ENCODE measurements at places on chromosomes 6 and 20. TPM values are rescaled to one million over a fixed set of nuclear protein-coding genes. Genes with fewer than 3 reads are reported as not detected.
A peak's percentile ranks its signal among the peaks of the same experiment; 100 is the strongest.

GRCh38 chr6:37731888-37732287 lies 34.2 kb upstream of the MDGA1 start:
- DNase-seq = peak; percentile 51

DNA sequence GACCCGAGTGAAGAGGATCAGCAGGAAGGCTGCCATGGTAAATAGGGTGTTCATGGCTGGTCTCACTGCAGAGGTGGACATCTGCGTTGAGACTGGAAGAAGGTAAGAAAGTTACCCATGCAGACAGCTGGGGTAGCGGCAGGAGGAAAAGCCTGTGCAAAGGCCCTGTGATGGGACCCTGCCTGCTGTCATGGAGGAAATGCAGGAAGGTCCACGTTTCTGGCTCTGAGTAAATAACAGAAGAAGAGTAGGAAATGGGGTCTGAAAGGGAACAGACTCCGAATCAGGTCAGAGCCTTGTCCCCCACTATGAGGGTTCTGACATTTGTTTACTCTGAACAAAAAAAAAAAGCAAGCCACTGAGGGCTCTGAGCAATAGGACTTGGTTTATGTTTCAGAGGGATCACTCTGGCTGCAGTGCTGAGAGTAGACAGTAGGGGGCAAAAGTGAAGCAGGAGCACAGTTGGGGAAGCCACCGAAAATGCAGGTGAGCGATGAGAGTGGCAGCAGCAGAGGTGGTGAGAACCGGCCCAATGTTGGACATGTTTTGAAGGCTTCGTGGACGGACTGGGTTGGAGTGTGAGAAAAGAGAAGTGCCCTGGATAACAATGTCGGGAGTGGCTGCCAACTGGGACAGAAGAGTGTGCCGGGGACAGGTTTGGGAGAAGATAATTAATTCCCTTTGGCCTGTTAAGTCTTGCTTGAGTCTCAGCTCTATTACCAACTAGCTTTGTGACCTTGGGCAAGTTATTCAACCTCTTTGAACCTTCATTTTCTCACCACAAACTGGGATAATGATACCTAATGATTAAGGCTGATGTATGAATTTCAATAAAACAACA lies 57.9 kb upstream of the MAP7 start:
- peak; percentile 70 for DNase-seq

GRCh38 chr6:45001663-45002062 lies 326.5 kb upstream of the RUNX2 start:
- DNase-seq = no peak

The WASF1 gene
- total RNA-seq = 6.1 TPM

- DNase-seq = no peak
Measured at GRCh38 chr6:100426744-100427338, 37.9 kb downstream of the SIM1 start.

The NKAIN2 gene
- not detected for total RNA-seq

GRCh38 chr6:62283796-62284411 lies 2.1 kb downstream of the KHDRBS2 start:
- DNase-seq = no peak

The COL11A2 gene
- 1.1 TPM for total RNA-seq

GRCh38 chr20:34522969-34523871 lies 7.0 kb downstream of the DYNLRB1 start:
- DNase-seq = peak; percentile 46

GRCh38 chr6:210104-210456 lies 82.2 kb upstream of the DUSP22 start:
- DNase-seq = no peak

DNA sequence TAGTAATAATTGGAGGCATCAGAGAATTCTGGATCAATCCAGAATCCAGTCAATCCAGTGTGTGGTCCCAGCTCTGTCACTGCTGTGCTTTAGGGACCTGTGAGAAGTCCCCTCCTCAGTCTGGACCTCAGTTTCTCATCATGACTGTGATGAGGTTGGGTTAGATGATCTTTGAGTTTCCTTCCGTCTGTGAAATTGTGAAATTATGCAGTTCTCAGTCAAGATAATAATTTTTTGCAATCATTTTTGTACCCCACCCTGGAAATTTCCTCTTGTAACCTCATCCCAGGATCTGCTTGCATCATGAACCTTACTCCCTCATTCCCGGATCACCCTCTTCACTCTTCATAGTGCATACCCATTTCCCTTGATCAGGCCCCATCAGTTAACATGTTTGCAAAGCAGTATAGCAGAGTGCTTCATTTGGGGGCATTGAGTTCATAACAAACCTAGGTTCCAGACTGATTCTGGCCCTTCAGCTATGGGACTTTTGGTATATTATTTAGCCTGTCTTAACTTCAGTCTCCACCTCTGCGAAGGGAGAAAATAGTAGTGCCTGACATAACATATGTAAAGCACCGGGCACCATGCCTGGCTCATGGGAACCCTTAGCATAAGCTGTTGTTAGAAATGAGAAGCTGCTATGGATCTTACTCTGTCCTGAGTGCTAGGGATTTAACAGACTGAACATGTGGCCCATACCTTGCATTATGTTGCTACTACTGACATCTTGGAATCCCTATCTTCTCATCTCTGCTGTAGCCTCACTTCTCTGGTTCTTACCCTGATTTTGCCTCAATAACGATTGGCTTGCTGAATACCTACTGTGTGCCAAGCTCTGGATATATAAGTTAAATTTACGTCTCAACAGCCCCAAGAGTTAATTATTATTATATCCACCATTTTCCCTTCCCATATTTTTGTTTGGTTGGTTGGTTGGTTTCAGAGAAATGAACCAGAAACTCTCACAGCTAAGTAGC lies 1.3 kb downstream of the ZNF76 start:
- no peak for DNase-seq

The TCF21 gene
- total RNA-seq = not detected

DNA sequence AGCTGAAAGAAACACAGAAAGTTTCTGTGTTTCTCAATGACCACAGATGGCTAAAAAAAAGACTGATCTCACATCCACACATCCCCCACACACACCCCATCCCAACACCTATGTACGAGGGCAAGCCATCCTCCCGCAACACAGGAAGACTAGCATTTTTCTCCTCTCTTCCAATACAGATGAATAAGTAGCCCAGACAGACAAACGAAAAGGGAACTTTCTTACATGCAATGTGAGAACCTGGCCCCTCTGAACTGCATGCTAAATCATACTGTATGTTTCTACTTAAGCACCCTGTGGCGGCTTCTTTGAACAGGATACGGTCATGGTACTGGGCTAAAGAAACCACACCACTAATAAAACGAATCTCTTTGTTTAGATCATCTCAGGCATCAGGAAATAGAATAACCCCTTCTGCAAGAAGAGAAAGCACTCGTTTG lies 116.2 kb downstream of the GMDS start:
- no peak for DNase-seq

The OPN5 gene
- total RNA-seq = not detected

DNA sequence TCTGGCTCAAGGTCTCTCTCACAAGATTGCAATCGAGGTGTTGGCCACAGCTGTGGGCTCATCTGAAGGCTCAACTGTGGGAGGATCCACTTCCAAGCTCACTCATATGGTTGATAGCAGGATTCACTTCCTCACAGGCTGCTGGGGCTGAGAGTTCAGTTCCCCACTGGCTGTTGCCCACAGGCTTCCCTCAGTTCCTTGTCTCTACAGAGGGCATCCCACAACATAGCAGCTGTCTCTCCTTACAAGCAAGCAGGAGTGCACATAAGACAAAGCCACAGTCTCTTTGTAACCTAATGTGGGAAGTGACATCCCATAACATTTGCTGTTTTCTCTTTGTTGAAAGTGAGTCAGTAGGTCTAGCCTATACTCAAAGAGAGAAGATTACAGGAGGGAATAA lies 14.0 kb downstream of the SPATS1 start:
- no peak for DNase-seq

DNA sequence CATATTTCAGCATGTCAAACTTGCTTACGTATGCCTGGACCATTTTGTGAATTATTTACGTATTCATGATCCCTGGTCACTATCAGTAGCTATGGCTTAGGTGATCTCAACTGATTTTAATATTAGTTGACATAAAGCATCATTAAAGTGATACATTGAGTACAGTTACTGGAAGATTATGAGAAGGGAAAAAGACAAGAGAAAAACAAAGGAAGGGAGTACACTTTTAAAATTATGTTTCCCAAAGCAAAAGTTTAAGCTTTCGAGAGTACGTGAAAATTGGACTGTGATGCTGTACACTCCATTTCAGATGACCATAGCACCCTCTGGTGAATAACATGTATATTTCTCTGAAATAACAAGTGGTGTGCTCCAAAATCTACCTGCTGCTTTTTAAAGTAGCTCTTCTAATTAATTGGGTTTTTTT lies 215.0 kb upstream of the HSF2 start:
- no peak for DNase-seq

DNA sequence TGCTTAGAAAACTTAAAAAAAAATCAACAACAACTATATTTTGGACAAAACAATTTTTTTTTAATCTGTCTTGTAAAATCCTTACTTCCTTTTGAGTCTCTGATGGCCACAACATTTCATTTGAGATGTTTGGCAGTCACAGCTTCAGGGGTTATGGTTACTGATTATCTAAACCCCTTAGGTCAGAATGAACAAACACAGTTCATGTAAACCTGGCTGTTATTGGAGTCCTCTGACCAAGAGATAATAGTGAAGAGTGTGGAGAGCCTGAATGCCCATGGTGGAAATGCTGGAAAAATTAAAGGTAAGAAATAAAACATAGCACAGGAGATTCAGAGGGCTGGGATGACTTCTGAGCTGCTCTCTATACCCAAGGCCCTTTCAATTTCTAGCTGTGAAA lies 38.2 kb downstream of the TMX4 start:
- no peak for DNase-seq

The HSPA12B gene
- total RNA-seq = not detected

- no peak for DNase-seq
Measured at GRCh38 chr6:104969108-104969507, 12.2 kb downstream of the LIN28B start.

GRCh38 chr20:61454053-61454452 lies 202.0 kb downstream of the CDH4 start:
- no peak for DNase-seq

- DNase-seq = no peak
Measured at GRCh38 chr20:61974357-61974665, 91.4 kb downstream of the TAF4 start.

DNA sequence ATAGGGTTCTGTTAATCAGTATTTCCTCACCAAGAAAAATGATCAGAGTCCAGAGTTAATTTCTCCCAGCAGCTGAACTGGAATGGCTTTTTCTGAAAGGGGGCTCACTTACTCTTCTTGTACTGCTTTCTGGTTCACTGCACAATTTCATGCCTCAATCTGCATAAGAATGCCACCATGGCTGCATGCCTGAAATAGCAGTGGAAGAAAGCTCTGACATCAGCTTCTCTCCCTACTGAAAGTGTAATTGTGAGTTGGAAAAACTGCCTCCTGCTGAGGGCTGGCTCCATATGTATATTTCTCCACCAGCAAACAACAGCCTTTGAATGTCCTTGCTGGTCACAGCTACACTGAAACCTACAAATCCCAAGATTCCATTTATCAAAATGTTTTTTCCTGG lies 1027.2 kb upstream of the GJE1 start:
- no peak for DNase-seq

The MDFI gene
- not detected for total RNA-seq

GRCh38 chr6:44775121-44775520 lies 387.6 kb downstream of the CDC5L start:
- no peak for DNase-seq

- DNase-seq = no peak
Measured at GRCh38 chr20:32167552-32167951, 40.0 kb downstream of the PLAGL2 start.

- DNase-seq = no peak
Measured at GRCh38 chr6:101534386-101534785, 140.9 kb downstream of the GRIK2 start.

DNA sequence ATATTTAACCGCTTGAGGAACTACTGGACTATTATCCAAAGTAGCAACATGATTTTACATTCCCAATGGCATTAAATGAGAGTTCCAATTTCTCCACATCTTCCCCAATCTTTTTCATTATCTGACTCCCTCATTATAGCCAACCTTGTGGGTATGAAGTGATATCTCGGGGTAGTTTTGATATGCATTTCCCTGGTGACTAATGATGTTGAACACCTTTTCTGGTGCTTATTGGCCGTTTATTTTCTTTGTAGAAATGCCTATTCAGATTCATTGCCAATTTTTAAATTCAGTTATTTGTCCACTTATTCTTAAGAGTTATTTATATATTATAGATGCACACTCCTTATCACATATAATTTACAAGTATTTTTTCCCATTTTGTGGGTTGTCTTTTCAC lies 129.0 kb downstream of the MMS22L start:
- no peak for DNase-seq

DNA sequence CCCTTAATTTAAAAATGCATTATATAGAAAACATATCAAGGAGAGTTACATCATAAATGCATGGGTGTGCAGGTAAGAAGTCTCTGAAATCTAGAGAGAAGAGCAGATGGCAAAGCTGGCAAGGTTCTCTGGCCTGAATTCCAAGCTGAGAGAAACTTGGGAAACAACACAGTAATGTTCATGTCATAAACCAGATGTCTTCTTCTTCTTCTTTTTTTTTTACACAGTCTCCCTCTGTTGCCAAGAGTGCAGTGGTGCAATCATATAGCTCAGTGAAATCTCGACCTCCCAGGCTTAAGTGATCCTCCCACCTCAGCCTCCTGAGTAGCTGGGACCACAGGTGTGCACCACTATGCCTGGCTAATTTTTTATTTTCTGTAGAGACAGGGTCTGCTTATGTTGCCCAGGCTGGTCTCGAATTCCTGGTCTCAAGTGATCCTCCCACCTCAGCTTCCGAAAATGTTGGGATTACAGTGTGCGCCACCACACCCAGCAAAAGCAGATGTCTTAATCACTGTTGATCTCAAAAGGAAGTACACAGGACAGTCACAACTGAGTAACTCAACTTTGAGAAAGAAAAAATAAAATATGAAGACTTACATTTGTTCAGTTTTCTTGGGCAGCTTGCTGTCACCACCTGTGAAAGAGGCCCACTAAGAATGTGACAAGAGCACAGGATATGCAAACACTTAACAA lies 77.3 kb downstream of the DNAAF9 start:
- no peak for DNase-seq

The GNAS-AS1 gene
- 1.0 TPM for total RNA-seq

The JPH2 gene
- total RNA-seq = 0.12 TPM

The DDX27 gene
- total RNA-seq = 65.4 TPM

GRCh38 chr6:32290886-32291450 lies 67.1 kb upstream of the NOTCH4 start:
- no peak for DNase-seq

Measured in activated naive CD8-positive, alpha-beta T cell treated with anti-CD3 and anti-CD28 coated beads for 36 hours (primary cell).